ENCODE measurements at places on chromosomes 4 and X.

GRCh38 chr4:107376293-107376692, 340.2 kb upstream of the DKK2 start:
- DNase-seq, result no peak

DNA sequence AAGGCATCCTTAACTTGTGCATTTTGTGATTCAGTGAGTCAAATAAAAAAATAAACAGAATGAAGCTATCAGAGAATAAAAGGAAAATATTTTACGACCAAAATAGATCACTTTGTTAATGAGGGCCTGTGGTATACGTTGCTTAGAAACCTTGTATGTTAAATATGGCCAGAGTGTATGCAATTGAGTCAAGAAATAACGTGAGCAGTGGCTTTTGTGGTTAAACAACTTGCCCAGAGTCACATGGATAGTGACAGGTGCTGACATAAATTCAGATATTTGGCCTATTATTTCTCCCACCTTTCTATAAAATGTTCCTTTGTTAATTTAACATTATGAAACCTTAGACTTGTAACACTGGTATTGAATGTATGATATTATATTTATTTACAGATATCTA, 393.4 kb downstream of the PABPC4L start:
- peak; percentile 29 for DNase-seq

DNA sequence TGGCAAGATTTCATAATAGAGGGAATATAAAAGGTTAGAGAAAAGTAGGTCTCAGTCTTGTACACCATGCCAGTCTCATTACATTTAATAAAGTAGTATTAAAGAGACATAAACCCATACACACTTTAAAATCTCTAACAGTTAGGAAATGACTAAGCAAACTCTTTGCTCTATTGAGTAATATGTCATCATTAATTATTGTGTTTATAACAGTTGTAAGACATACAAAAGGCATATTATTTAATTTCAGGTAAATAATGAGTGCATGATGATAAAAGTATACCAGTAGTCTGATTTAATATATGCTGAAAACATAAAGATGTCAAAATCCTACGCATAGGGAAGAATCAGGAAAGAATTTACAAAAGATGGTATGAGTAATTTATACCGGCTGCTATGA, 31.0 kb upstream of the FGG start:
- DNase-seq, result peak; percentile 18

GRCh38 chr4:2733844-2734574, 22.1 kb downstream of the TNIP2 start:
- no peak for DNase-seq

DNA sequence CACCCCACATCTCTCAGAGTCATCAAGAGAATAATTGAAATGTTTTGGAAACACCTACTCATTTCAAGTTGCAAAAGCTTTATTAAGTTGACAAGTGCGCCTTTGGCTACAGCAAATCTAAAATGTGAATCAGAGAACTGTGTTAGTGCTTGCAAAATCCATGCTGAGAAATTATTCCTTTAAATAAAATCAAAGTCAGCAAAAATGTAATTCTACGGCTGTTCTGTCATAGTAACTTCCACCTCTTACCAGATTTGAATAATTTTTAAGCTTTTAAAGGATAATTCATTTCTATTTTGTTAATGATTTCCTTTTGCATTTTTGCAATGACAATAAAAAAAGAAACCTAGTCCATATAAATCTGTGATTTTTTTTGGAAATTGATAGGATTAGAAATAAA, 1779.1 kb downstream of the STIM2 start:
- DNase-seq, result no peak

DNA sequence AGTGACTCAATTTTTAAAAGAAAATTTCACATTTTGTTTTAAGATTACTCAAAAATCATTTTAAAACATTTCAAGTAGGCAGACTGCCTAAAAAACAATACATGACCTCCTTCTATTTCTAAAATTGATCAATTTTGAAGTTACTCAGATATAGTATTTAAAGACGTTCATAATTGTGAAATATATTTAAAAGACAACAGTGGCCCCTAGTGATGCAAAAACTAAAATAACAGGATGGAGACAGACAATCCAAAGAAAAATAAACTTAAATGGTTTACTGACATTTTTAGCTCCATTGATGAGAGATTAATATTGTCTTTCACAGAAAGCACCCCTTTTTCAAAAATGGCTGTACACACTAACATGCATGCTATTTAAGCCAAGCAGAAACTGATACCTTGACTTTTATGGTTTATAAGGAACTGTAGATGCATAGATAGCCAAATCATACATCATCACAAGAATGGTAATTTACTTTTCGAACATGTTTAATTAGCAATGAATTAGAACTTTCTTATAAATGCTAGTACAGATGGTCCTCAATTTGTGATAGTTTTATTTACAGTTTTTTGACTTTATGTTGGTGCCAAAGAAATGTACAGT, 69.8 kb upstream of the FAT4 start:
- DNase-seq, result peak; percentile 8

GRCh38 chr4:73742490-73743160, 2.3 kb downstream of the CXCL8 start:
- DNase-seq, result no peak

GRCh38 chr4:13413729-13414437, 70.3 kb downstream of the RAB28 start:
- no peak for DNase-seq

DNA sequence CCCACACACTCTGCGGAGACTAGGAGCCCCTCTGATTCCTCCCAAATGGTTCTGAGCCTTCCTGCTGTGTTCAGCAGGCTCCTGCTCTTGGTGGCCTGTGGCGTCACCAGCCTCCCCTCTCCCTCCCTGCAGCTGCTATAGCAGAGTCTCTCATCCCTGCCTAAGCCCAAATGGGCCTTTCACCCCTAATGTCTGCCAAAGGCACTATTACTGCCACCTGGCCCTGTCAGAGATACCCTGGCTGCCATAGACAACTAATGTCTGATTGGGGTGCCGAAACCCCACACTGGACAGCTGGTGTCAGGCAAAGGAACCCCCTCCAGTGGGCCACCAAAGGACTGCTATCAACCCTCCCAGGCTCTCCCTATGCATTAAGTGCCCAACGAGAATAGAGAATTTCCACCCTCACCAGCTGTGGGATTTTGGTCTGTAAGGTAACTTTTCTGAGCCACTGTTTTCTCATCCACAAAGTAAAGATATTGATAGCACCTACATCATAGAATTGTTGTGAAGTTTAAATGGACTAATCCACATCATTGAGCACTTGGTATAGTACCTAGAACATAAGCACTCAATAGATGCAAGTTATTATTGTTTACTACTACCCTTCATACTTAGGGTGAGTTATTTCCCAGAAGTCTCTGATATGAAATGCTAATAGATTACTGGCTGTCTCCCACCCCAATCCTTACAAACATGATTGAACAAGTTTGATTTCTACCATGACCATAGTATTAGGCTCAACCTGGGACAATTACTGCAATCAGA, 421.3 kb downstream of the MID1IP1 start:
- DNase-seq, result no peak

GRCh38 chr4:73631565-73632226, 11.5 kb upstream of the RASSF6 start:
- DNase-seq, result no peak

DNA sequence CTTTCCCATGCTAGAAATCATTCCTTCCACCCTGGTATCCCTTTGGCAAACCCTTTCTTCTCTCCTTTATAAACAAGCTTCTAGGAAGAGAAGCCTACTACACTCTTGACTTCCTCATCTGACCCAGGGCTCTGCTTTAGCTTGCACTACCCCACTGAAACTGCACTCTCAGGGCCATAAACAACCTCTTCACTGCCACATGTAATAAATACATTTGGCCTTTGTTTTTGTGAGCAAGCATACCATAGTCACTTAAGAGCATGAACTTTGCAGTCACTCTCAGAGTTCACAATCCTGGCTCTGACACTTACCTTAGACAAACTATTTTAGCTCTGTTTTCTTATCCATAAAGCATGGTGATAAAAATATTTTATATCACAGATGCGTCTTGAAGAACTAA, 50.7 kb upstream of the USP38 start:
- DNase-seq, result no peak

- no peak for DNase-seq
These were observed 48.7 kb downstream of the DDX60 start for GRCh38 chr4:168269896-168270295.

- peak; percentile 57 for DNase-seq
These were observed 266.8 kb downstream of the C4orf33 start for GRCh38 chr4:129362691-129363274.

GRCh38 chr4:141635736-141636081, 674 bp upstream of the IL15 start:
- no peak for DNase-seq

- DNase-seq, result no peak
These were observed 37.3 kb upstream of the MBTPS2 start for GRCh38 chrX:21802054-21802670.

DNA sequence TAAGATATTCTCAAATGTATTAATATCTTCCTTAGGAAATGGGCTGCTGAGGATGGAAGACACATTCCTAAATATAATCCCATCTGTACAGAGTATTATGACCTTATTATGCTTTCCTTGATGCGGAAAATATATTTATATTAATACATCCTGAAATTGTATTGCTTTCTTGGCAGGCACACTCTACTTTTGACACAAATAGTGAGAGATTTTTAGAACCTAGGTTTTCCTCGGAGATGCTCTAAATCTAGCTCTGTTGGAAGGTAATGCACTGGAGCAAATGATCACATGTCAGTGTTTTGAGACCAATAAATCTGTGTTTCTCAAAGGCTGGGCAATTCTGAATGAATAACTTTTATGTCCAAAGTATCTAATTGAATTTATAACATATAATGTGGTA, 94.3 kb upstream of the MAGEC2 start:
- DNase-seq, result no peak

- peak; percentile 60 for DNase-seq
These were observed 49.2 kb downstream of the SEL1L3 start for GRCh38 chr4:25813448-25814106.

GRCh38 chr4:26463386-26463785, 26.9 kb downstream of the CCKAR start:
- no peak for DNase-seq

- DNase-seq, result peak; percentile 52
These were observed 32.3 kb downstream of the BBS12 start for GRCh38 chr4:122764821-122765215.

GRCh38 chr4:1523907-1524636, 117.8 kb upstream of the NKX1-1 start:
- no peak for DNase-seq

DNA sequence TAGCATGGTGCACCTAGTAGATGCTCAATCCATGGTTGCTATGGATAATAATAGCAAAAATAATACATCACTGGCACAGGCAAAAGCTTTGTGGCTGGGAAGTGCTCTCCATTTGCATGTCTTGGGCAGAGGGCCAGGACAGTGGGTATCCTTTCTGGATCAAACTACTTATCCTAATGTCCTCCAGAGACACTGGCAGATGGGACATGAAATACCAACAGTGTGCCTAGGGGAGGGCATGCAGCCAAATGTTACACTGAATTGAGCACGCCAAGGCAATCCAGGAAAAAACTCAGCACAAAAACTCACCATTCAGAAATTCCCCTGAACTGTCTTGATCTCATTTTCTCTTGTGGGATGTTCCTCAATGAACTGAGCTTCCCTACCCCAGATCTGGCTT, 98.6 kb upstream of the SCML1 start:
- no peak for DNase-seq

DNA sequence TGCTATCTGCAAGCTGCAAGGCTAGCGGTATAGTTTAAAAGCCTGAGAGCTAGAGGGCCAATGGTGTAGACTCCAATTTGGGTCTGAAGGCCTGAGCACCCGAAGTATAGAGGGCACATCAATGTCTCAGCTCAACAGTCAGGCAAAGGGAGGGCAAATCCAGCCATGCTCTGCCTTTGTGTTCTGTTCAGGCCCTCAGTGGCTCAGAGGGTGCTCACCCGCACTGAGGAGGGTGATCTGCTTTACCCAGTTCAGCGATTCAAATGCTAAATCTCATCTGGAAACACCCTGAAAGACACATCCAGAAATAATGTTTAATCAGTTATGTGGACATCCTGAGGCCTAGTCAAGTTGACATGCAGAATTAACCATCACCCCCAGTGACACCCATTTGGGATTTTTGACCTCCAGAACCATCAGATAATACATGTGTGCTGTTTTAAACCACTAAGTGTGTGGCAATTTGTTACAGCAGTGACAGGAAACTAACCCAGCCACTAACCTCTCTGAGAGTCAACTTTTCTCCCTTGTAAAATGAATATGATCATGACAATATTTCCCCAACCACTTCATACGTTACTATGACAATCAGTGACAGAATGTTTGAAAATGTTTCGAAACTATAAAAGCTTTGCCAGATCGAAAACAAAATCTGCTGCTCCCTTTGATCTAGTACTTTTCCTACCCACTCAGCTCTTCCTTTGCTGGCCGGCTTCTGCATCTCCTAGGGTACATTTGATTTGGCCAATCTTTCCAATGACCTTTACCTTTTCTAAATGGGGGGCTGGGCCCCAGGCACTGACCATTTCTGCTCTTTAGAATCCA, 8.4 kb upstream of the TBL1X start:
- no peak for DNase-seq

GRCh38 chr4:113998531-113998930, 19.1 kb upstream of the ARSJ start:
- no peak for DNase-seq

DNA sequence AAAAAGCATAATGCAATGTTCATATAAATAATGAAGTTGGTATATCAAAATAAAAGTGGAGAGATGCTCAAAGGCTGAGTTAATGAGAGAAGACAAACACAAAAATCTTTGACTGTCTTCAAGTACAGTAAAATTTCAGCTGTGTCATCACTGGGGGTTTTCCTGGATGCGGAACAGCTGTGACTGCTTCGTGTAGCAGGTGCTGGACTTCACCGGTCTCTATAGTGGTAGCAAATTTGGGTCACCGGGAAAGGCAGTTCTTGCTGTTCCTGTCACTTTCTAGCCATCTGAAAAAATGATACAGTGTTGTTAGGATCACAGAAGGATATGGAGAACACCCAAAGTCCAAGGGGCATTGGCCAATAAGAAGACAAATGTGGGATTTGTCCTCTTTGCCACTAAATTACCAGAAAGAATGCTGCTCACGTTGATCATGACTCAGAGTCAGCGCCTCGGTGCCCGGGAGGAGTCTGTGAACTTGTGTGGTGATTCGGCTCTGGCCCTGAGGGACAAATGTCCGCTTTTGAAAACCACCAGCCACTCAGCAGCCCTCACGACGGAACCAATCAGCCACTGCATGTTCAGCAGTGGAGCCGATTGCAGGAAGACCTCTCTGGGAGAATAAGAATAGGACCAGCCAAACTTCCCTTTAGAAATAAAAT, 230.1 kb upstream of the FAT1 start:
- DNase-seq, result peak; percentile 7

DNA sequence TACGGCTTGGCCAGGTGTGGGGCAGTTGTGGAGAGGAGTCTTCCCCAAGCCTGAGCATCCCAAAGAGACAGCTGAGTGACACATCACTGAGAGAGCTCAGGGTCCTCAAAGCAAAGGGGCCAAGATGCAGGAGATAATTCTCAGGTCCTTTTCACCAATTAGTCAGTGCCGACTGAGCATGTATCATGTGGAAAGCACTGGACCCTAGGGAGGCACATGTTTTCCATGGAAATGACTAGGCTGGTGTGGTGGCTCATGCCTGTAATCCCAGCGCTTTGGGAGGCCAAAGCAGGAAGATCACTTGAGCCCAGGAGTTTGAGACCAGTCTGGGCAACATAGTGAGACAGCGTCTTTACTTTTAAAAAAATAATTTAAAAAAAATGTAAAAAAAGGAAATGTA, 67.3 kb upstream of the PRPS1 start:
- DNase-seq, result no peak

GRCh38 chr4:149144060-149144459, 671.6 kb downstream of the IQCM start:
- no peak for DNase-seq

Measured in HT1080 (cell line).